Psoas muscle (tissue), 8 donors: ENCODE measurements at places on chromosomes 7 and 10. TPM values are rescaled to one million over a fixed set of nuclear protein-coding genes. Genes with fewer than 3 reads are reported as not detected.

Gene HK1
- total RNA-seq: 212 TPM

Gene C10orf105
- total RNA-seq: not detected

Gene GRM3
- total RNA-seq: not detected

Gene TSPAN12
- total RNA-seq: 2.8 TPM

Gene AKR1D1
- total RNA-seq: not detected

Gene PTF1A
- total RNA-seq: not detected

Gene TRIM73
- total RNA-seq: 0.92 TPM

Gene GNGT1
- total RNA-seq: not detected

Gene ARPC1A
- 53.5 TPM for total RNA-seq

Gene ACHE
- 40.9 TPM for total RNA-seq

Gene PNLIPRP2
- not detected for total RNA-seq

Gene ATRNL1
- total RNA-seq: 3.4 TPM

Gene COL17A1
- not detected for total RNA-seq

Gene CDH23
- 3.2 TPM for total RNA-seq

Gene ASB10
- total RNA-seq: 9.7 TPM

Gene RNF148
- total RNA-seq: not detected

Gene LRRC72
- total RNA-seq: not detected

Gene EZH2
- total RNA-seq: 2.5 TPM

Gene TMEM236
- 1.0 TPM for total RNA-seq

Gene ZNHIT1
- total RNA-seq: 40.8 TPM

Gene CAV2
- 20.1 TPM for total RNA-seq

Gene ANKRD30A
- not detected for total RNA-seq

Gene PTPRZ1
- total RNA-seq: not detected

Gene CTTNBP2
- 0.34 TPM for total RNA-seq

Gene ADAMTS14
- total RNA-seq: not detected

Gene LRRC18
- total RNA-seq: not detected

Gene FOXL3
- not detected for total RNA-seq

Gene CCNY
- total RNA-seq: 55.8 TPM

Gene VIPR2
- total RNA-seq: 3.4 TPM

Gene NPSR1
- total RNA-seq: not detected

Gene VSTM4
- total RNA-seq: 2.4 TPM
